ENCODE measurements at places on chromosomes 13 and 19.

GRCh38 chr13:31278869-31279268 lies 79.1 kb downstream of the B3GLCT start:
- DNase-seq = no peak

GRCh38 chr13:113648216-113648610 lies 9.8 kb downstream of the ATP4B start:
- DNase-seq = no peak

DNA sequence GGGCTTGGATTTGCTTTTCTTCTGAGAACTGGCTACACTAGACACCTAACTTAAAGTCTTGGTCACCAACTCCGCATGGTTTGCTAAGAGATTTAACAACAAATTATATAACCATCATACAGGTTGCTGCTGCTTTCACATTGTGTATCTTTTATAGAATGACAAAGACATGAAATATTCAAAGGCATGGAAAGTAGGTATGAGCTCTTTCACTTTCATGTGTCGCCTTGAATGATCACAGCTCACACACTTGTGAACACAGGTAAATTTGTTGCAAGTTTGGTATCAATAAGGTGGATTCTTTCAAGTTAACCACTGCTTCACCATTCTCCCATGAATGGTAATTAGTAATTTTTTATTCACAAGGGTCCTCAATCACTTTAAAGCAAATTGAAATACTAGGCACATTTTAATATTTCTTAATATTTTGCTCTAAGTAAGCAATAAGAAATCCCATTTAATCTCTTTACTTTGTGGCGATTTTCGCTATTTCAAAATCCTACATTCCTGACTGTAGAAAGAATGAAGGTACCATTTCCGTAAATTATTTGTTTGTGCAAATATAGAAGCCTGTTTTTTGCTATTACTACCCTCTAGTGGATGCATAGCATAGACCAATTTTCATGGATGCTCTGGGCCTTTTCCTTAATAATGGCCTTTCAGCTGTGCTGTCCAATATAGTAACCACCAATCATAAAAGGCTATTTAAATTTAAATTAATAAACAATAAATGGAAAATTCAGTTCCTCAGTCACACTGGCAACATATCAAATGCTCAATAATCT lies 45.5 kb upstream of the FREM2 start:
- DNase-seq = no peak

DNA sequence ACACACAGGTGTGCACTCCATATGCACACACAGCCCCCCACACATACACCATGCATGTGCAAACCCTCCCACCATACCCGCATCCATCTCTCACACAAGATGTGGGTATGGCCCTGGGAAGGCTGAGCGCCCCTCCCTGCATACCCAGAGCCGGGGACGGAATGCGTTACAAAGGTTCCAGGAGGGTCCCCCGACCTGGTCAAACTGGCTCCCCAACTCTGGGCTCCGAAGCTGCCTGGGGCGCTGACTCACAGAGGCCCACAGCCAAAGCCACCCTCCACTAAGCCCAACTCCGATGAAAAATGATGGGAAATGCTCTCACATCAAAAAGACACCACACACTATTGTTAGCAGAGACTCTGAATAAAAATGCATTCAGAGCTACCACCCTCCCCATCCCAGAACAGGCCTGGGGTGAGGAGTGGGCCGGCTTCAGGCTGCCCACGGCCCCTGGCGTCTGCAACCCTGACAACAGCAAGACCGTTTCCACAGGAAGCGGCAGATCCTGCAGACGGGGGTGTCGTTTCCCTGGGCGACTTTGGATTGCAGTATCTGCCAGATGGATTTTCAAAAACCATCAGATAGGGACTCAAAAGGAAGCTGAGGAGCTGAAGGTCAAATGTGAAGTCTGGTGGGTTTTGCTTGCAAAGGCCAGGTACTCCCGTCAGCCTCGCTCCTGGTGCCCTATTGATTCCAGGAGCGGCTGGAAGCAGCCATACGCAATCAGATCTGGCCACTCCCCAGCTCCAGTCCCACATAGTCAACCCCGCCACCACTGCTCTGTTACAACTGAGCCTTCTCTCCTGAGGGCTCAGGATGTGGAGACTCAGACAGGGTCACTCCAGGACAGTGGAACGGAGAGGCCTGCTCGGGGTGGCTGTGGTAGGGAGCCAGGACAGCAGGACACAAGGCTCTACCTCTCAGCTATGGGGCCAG lies 14.3 kb downstream of the PEPD start:
- no peak for DNase-seq

DNA sequence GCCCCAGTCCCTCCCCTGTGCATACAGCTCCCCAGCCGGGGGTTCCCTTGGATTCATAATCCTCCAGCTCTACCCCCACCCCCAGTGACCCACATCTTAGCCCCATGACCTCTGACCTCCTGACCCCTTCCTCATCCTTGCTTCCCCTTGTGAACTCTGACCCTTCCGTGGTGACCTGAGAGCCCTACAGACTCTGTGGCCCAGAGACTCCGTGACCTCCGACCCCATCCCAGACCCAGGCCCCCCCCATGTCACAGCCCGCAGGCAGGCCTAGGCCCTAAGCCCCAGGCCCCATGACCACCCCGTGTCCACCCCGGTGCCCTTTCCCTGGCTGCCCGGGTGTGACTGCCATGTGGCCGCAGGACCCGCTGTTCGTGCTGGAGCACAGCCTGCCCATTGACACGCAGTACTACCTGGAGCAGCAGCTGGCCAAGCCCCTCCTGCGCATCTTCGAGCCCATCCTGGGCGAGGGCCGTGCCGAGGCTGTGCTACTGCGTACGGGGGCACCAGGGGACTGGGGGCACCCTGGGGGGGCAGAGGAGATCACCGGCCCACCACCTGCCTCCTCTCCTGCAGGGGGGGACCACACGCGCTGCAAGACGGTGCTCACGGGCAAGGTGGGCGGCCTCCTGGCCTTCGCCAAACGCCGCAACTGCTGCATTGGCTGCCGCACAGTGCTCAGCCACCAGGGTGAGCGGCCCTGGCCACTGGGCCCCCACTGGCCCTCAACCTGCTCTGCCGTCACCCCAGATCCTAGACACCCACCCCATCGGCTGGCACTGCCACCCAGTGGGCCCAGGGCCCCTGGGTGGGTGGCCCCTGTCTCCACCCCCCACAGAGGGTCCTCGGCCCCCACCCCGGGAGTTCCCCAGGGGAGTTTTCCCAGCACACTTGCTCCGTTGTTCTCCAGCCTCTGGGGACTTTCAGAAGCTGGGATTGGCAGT lies 2.4 kb upstream of the SPIB start:
- DNase-seq = no peak

DNA sequence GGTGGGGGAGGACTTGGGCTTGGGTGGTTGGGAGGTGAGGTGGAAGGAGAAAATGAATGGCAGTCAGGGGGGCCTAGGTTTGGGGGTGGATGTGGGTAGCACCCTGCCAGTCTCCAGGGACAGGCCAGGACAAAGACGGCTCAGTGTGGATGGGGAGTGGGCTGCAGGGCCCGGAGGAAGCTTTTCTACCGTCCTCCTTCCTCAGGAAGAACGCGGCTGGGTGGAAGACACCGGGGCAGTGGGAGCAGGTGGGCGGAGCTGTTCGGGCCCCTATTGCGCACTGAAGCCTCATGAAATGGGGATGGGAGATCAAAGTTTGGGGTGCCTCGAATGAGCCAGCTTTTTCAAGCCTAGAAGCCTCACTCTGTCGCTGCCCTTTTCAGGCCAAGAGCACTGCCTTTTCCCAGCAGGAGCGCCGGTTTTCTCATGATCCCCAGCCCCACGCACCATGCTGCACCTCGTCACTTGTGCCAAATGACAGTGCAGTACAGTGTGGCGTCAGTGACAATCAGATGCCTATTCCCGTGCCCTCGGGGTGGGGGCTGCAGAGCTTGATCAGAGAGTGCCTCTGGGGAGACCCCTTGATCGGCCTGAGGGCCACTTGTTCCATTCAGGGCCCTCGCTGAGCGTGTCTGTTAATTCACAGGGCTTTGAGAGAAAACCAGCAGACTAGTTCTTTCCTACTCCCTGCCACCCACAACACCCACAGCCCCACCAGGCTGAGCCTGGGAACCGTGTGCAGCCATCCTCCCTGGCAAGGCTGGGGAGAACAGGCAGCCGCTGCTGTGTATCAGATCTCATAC lies 1.5 kb downstream of the CALM3 start:
- no peak for DNase-seq

GRCh38 chr19:33906578-33907335 lies 110.1 kb downstream of the KCTD15 start:
- DNase-seq = no peak

- no peak for DNase-seq
Observed at GRCh38 chr13:84730376-84730775, 848.1 kb upstream of the SLITRK1 start.

DNA sequence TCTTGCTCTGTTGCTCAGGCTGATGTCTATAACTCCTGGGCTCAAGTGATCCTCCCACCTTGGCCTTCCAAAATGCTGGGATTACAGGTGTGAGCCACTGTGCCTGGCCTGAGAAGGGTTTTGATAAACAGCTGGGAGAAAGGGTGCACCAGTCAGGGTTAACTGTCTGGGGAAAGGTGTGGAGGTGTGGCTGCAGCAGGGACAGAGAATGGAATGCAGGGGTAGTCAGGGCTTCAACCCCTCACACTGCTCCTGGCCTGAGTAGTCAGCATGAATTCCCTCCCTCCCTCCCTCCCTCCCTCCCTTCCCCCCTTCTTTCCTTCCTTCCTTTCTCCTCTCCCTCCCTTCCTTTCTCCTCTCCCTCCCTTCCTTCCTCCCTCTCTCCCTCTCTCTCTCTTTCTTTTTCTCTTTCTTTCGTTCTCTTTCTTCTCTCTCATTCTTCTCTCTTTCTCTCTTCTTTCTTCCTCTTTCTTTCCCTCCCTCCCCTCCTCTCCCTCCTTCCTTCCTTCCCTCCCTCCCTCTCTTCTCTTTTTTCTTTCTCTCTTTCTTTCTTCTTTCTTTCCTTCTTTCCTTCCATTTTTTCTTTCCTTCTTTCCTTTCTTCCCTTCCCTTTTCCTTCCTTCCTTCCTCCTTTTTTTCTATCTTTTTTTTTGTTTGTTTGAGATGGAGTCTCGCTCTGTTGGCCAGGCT lies 16.0 kb downstream of the MYO1F start:
- no peak for DNase-seq

DNA sequence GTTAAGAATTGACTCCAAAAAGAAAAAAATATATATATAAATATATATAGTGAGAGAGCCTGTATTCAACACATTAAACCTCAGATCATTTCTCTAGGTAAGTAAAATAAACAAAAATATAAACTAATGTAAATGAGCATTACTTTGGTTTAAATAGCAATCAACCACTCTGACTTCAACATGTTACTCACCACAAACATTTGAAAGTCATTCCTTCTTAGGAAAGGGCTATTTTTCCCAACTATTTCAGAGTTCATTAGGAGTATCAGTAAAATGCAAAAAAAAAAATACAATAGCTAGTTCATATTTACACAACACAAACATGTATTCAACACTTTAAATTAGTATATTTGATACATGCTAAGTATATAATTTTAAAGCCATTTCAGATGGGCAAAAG lies 40.5 kb downstream of the KLF12 start:
- no peak for DNase-seq

DNA sequence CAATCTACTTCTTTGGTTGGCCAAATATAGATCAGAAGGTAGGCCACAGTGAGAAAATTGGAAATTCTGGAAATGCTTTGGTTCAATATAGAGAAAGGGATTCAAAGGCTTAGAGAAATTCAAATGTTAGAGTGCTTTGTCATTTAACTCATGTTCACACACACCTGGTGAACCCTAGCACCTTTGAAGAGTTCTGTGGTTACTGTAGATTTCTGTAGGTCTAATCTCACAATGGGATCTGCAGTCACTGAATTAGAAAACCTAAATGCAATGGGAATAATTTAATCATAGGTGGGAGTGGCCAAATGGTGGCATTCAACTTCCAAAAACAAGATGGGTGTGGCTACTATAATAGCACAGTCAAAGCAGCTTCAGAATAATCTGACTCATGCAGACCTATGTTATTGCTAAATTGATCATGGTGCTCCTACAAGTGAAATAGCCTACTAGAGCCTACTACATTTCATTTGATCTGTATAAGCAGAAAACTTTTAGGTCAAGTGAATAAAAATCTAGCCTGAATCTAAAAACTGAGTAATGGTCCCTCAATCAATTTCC lies 1152.9 kb downstream of the PCDH9 start:
- no peak for DNase-seq

DNA sequence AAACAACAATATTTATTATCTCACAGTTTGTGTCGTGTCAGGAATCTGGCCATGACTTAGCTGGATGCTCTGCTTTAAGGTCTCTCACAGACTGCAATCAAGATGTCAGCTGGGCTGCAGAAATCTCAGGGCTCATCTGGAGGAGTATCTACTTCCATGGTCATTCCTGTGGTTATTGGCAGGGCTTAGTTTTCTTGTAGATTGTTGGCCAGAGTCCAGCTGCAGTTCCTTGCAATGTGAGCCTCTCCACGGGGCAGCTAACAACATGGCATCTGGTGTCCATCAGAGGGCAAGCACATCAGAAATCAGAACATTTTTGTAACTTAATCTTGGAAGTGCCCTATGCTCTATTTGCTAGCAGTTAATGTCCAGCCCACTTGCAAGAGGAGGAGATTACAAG lies 45.7 kb upstream of the TDRD3 start:
- no peak for DNase-seq

DNA sequence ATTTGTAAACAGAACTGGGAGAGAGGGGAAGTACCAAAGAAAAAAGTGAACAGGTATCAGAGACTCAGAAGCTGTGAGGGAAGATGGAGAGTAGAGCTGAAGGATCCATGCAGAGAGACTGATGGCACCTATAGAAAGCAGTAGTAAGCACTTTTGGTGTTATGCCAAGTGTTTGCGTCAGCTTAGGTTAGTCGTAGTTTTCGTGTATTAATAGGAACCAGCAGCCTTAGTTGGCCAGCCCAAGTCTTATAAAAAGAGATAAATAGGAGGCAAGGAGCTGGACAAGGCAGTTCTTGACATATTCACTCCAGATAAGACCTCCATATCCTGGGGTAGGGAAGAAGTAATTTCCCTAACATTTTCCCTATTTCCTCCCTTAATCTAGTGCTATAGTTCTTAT lies 214.2 kb downstream of the OXGR1 start:
- DNase-seq = no peak

- no peak for DNase-seq
Observed at GRCh38 chr13:43315522-43315921, 292.1 kb downstream of the DNAJC15 start.

Measured in stimulated activated CD4-positive, alpha-beta T cell treated with anti-CD3 and anti-CD28 coated beads, TNF-alpha, amount 100 ng/mL, for 1 hour (primary cell).